ENCODE measurements at places on chromosomes 11 and 22.

DNA sequence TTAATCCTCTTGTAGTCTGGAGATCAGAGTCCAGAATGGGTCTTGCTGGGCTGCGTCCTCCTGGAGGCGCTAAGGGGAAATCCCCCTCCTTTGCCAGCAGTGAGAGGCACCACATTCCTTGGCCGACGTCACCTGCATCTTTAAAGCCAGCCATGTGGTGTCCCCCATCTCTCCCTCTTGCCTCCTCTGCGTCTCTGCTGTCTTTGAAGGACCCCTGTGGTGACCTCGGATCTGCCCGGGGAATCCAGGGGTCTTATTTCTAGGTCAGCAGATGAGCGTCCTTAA is 27.2 kb upstream of the PARVB start:
- no peak for DNase-seq

DNA sequence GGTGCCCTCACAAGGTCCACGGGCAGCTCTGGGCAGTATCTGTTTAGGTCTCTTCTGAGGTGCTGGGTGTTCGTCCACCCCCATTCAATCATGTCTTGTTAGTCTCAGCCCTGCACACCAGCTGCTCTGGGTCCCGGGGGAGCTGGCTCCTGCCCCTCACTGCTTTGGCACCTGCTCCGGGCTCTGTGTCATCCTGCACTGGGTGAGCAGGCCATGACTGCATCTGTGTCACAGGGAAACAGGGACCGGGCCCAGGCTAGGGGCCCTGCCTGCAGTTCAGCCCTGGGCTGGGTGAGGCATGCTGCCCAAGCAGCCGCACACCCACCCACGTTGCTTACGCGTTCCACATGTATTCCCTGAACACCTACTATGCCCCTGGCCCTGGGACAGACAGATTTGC is 43.9 kb downstream of the ELFN2 start:
- DNase-seq = no peak

GRCh38 chr22:33114565-33114964 is 56.4 kb upstream of the SYN3 start:
- no peak for DNase-seq

- DNase-seq = no peak
Observed at GRCh38 chr11:65487467-65488272, 11.2 kb upstream of the MALAT1 start.

- DNase-seq = no peak
Observed at GRCh38 chr11:19216021-19216420, 14.2 kb upstream of the CSRP3 start.

DNA sequence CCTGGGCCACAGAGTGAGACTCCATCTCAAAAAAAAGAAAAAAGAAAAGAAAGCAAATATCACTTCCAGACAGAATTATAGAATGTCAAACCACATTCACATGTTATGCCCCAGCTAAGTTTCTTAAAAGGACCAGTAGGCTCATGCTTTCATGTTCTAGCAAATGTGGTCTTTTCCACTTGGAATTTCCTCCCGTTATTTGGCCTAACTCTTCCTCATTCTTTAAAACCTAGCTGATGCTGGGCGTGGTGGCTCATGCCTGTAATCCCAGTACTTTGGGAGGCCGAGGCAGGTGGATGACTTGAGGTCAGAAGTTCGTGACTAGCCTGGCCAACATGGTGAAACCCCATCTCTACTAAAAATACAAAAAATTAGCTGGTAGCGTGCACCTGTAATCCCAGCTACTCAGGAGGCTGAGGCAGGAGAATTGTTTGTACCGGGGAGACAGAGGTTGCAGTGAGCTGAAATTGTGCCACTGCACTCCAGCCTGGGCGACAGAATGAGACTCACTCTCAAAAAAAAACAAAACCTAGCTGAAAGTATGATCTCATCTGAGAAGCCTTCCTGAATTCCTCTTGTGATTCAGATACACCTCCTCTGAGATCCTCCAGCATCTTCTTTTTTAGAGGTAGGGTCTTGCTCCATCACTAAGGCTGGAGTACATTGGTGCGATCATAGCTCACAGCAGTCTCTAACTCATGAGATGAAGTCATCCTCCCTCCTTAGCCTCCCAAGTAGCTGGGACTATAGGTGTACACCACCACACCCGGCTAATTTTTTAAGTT is 50.4 kb downstream of the FCHSD2 start:
- DNase-seq = no peak

DNA sequence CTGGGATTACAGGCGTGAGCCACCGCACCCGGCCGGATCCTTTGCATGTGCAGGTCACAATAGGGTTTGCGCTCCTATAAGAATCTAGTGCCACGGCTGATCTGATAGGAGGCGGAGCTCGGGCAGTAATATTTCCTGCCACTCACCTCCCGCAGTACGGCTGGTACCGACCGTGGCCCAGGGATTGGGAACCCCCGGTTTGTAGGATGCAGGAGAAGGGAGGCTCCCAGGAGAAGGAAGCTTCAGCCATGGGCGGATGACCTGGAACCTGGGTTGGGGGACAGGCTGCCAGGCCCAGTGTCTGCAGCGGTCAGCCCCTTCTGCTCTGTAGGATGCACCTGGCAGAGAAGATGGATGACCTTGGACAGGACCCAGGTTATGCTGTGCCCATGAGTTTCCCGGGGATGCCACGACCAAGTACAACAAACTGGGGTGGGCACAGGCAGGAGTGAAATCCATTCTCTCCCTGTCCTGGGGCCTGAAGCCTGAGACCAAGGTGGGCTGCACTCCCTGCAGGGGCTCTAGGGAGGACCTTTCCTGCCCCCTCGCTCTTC is 818.9 kb downstream of the BRD1 start:
- DNase-seq = no peak

GRCh38 chr22:33180356-33180755 is 122.2 kb upstream of the SYN3 start:
- DNase-seq = no peak

DNA sequence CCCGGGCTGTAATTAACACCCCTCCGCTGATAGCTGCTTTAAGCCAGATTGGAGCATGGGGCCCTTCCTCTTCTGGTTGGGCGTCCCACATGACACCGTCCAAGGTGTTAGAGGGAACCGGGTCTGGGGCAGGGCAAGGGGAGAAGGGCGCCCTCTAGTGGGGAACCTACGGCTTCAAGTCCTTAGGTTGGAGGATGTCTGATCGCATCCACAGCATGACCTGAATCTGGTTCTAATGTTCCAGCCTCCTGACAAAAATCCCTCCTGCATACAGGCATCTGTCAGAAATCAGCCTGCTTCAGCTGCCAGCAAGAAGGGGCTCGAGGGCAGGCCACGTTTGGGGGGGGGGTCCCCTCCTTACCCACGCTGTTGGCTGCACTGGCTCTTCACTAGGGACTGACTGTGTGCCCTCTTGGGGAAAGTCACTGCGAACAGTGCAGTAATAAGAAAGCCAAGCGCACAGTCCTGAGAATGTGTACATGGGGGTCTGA is 94.2 kb upstream of the TBCEL start:
- DNase-seq = no peak

- no peak for DNase-seq
Observed at GRCh38 chr11:122207921-122208764, 92.1 kb upstream of the BLID start.

DNA sequence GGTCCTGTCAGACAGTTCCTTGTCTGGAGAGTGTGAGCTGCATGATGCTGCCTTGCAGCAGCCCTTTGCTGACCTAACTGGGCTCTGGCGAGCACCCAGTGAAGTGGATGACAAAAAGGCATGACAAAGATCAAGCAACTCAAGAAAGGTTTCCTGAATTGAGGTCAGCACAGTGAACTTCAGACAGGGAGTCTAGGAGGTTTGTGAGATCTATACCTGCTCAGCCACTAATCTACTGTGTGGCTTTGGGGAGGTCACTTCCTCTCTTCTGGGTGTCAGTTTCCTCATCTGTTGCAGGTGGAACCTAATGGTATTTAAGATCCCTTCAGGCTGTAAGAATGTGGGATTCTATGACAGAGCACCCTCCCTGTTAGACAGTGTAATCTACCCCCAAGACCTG is 213.9 kb upstream of the NARS2 start:
- DNase-seq = no peak

DNA sequence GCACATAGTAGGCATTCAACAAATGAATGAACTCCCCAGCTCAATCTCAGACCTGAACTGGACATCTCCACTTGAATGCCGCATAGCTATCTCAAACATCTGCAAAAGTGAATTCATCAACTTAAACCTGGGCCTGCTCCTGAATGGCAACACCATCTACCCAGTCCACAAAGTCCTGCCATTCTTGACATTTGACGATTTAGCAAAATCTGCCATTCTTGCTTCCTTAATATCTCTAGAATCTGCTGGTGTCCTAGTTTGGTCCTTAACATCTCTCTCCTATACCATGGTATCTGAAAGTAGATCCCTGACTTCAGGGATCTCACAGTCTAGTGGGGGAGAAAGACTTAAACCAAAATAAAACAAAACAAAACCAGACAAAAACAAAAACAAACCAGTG is 12.4 kb upstream of the HPX start:
- no peak for DNase-seq

- DNase-seq = no peak
Observed at GRCh38 chr11:112534208-112534607, 273.5 kb upstream of the PLET1 start.

Measured in activated naive CD8-positive, alpha-beta T cell treated with anti-CD3 and anti-CD28 coated beads, Interleukin-2, amount 50 U/mL, for 16 hours (primary cell).